ENCODE measurements at places on chromosomes 2 and 18.

- no peak for ATAC-seq
These were observed 84.8 kb upstream of the CRIM1 start for GRCh38 chr2:36270758-36271157.

DNA sequence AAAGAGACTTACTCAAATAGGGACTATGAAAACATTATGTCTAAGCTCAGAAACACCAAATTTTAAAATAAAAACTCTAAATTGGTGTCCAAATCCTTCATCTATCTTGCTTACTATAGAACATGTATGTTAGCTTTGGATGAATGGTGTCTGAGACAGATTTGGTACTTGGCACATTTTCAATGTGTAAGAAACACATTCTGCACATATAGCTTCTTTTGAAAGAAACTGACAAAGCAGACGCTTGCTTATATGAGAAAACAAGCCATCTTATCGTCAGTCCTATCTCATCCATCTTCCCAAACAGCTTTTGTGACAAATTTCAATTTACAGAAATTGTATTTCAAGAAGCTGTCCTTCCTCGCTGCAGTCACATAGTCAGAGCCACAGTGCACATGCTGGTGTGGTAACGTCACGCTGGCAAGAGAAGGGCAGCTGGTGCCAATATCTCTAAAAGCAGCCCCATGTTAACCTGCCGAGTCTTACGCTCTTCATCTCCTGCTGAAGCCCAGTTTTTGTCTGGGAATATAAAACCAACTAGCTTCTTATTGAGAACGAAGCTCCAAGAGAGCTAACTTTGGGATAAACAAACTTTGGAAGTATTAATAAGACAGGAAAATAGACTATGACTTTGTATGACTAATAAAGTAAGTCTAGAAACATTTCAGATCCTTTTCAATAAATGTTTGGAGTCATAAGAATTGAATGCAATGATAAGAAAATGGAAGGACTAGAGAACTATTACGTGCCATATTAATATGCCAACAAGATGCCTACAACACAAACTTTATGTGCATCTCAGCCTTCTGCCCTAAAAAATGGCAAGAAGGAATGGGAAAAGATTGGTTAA is 74.9 kb upstream of the TFCP2L1 start:
- no peak for ATAC-seq

DNA sequence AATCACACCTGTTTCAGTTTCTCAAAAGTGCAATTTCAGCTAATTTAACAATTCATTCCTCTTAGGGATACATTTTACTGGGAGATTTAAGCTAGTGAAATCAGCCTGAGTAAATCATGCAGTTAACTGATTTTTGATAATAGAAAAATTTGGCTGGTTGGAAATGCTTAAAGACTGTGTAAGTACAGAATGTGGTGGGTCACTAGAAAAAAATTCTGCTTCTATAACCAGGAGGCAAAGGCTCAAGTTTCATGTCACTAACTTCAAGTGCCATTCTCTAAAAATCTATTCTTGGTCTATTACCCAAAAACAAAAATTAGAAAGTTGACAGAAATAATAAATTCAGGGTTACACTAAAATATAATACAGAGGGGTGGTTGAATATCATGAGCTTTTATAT is 271.3 kb downstream of the CCDC178 start:
- no peak for ATAC-seq

GRCh38 chr2:95372845-95373244 is 29.7 kb upstream of the FAHD2A start:
- no peak for ATAC-seq

DNA sequence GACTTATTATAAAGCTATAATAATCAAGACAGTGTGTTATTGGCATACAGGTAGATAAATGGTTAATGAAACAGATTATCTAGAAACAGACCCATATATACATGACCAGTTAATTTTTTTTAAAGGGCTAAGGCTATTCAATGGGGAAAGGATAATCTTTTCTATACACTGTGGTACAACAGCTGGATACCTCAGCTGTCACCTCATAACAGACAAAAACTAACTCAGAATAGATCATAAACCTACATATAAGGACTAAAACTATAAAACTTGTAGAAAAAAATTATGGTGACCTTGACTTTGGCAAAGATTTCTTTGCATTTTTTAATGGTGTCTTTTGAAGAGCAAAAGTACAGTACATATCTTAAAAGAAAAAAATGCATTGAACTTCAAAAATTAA is 30.2 kb downstream of the MAP3K2 start:
- ATAC-seq = no peak

GRCh38 chr2:1653956-1654695 is 90.2 kb downstream of the PXDN start:
- no peak for ATAC-seq

GRCh38 chr2:9199716-9200632 is 6.6 kb upstream of the ASAP2 start:
- ATAC-seq = no peak

All from esophagus mucosa (tissue), 1 donor.